ENCODE measurements at places on chromosomes 16 and 17.

DNA sequence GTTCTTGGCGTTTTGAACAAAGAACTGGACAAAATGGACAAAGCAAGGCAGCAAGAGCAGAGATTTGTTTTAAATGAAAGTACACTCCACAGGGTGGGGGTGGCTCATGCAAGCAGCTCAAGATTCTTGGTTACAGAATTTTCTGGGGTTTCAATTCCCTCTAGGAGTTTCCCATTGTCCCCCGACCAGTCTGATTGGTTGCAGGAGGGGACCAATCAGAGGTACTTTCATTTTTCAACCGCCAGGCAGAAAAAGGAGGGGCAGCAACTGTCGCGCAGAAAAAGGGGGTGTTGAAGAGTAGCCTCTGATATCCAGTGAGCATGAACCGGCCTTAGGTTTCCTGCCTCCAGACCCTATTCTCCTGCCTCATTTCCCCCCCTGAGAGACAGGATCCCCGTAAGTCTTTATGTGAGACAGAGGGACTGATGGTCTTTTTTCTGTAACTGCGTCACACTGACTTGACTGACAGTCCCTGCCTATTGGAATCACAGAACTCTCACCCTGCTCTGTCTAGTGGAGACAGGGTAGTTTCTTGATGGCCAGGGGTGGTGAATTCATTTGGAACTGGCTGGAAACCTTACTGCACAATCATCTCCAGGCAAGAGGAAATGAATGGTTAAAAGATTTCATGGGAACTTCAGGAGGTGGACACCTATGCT, 59.4 kb upstream of the ALOX12 start:
- peak; percentile 11 for DNase-seq

GRCh38 chr16:85722128-85722893, 28.6 kb downstream of the C16orf74 start:
- no peak for DNase-seq

DNA sequence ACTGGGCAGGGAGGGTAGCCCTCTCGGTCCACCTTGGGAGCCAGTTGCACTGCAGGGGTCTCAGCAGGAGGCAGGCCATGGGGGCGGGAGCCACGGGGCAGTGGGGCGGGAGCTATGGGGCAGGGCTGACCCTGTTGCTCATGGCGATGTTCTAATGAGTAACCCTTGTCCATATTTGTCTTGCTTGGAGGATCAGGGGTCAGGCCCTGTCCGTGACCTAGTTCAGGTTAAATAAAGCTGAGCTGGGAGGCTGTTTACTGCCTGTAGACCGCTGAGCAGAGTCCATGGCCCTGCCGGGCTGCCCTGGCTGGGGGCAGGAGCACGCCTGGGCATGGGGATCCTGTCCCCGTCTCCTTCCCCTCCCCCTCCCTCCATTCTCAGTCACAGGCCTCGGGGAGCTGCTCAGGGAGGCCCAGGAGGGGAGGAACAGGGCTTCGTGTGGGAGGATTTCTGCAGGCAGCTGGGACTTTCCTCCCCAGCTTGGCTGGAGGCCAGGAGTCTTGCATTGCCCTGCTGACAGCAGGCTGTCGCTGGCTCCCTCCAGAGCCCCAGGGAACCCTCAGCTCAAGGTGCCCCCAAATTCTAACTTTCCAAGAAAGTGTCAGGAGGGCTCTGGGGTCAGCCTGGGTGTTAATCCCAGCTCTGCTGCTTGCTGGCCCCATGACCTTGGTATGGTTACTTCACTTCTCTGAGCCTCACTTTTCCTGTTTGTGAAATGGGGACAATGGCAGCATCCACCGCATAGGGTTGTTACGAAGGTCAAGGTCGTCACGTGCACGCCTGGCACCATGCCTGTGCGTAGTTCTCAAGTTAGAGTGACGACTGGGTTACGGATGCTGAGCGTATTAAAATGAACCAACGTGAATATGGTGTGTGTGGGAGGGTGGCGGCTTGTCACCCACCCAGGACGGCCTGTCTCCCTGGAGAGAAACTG, 6.1 kb upstream of the SERPINF2 start:
- no peak for DNase-seq

DNA sequence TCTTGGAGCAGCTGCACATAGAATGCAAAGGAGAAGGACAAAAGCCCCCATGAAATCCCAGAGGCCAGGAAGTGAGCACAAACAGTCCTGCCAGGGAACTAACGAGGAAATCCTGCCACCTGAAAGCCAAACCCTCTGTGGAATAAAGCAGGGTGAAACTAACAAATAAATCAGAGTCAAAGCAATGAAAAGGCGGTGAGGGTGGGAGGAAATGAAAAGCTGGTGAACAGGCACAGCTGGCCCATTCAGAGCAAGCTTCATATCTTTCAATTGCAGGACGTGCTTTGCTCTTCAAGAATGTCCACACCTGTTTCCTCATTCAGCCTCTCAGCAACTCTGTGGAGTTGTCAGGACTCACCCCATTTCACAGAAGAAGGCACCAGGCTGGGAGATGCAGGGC, 108.1 kb downstream of the ABCC12 start:
- no peak for DNase-seq

- no peak for DNase-seq
Measured at GRCh38 chr16:78624366-78624765, 524.9 kb downstream of the WWOX start.

- peak; percentile 66 for DNase-seq
Measured at GRCh38 chr16:49586466-49587450, 213.2 kb downstream of the C16orf78 start.

GRCh38 chr17:38786372-38786771, 13.0 kb downstream of the PIP4K2B start:
- DNase-seq: peak; percentile 17

DNA sequence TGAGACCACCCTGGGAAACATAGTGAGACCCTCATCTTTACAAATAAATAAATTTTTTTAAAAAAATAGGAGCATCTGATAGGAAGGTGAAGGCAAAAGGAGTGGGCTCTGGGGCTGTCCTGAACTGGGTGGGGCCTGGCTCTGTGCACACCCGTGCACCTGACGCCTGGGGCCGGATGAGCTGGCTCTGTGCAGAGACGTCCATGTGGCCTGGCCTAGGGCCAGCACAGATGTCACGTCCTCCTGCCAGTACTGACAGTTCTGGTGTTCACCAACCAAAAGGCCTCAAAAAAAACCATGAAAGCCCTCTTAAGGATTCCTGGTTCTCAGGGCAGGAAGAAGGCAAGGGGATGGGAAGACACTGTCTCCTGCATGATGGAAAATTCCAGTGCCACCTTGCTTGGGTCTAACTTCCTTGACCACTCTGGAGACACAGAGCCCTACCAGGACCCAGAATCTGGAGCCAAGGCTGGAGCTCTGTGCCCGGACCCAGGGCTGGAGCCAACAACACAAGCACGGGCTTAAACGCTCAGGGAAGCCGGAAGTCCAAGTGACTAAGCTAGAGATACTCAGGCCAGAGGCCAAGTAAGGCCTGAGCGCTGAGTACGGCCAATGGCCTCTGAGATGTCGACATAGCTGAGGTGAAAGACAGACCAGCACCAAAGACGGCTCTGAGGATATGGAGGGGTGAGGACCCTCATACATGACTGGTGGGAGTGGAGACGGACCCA, 32.9 kb downstream of the COPRS start:
- peak; percentile 42 for DNase-seq

- no peak for DNase-seq
Measured at GRCh38 chr17:64388961-64389565, 1.6 kb downstream of the PECAM1 start.

DNA sequence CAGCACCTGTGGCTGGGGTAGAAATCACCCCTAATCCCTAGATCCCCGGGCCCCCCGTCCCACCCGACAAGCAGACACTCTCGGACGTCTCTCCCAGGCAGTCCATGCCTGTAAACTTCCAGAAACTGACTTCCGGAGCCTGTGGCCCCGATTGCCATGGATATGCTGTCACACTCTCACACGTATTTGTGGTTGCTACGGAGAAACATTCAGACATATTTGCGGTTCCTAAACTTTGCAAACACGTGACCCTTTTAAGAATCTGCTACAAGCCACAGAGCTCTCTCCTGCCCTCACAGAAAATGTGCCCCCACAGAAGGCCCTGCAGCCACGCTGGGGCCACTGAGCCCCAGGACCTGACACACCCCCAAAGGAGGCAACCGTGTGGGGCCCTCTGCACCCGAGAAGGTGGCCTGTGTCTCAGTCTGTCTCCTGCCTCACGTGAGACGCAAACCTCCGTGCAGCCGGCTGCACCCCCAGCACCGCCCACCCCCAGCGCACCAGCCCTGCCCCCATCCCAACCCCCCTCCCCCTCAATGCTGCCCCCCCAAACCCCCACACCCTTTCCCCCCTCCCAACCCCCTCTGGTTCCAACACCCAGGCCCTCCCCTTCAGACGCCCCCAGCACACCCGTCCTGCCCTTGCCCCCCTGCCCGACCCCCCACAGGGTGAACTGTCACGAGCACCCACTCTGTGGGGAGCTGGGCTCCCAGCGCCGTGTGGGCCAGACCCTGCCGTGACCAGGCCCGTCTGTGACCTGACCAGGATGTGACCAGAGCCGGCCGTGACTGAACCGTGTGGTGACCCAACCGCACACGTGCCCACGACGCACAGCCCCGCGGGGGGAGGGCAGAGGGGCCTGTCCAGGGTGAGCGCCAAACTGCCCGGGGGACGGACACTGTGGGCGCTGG, 66.3 kb upstream of the METRNL start:
- DNase-seq: no peak

- DNase-seq: peak; percentile 51
Measured at GRCh38 chr16:9091867-9092281, 430 bp downstream of the HAPSTR1 start.

DNA sequence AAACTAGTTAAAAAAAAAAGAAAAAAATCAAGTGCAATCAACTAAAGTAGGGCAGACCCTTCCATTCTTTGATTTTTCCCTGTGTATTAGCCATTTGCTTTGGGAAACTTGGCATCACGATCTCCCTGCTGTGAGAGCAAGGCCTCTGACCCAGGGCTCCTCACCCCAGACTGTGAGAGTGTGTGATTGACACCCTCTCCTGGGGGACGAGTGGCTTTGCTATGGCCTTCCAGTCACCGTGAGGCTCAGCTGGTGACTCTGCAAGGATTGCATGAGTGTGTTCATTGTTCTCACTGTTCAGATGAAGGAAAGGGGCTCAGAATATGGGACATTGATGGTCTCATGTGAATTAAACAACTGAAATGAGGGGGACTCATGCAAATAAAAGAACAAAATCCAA, 69.0 kb upstream of the BCAR1 start:
- no peak for DNase-seq

GRCh38 chr16:84907575-84907974, 87.8 kb downstream of the CRISPLD2 start:
- DNase-seq: no peak

DNA sequence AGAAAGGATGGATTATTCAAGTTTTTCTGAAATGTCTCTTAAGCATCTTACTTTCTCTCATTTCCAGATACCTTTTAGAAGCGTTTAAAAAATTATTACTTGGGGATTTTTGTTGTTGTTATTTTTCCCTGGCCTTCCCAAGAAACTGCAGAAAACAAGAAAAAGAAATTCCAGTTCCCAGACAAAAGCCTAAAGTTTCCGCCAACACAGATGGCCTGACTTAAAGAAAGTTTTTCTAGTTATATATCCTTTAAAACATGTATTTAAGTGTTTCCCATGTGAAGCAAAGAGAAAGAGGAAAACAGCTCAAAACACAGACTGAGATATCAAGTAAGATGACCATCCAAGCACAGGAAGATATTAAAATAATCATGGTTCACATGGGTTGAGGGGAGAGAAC, 401.7 kb upstream of the MAF start:
- DNase-seq: no peak

DNA sequence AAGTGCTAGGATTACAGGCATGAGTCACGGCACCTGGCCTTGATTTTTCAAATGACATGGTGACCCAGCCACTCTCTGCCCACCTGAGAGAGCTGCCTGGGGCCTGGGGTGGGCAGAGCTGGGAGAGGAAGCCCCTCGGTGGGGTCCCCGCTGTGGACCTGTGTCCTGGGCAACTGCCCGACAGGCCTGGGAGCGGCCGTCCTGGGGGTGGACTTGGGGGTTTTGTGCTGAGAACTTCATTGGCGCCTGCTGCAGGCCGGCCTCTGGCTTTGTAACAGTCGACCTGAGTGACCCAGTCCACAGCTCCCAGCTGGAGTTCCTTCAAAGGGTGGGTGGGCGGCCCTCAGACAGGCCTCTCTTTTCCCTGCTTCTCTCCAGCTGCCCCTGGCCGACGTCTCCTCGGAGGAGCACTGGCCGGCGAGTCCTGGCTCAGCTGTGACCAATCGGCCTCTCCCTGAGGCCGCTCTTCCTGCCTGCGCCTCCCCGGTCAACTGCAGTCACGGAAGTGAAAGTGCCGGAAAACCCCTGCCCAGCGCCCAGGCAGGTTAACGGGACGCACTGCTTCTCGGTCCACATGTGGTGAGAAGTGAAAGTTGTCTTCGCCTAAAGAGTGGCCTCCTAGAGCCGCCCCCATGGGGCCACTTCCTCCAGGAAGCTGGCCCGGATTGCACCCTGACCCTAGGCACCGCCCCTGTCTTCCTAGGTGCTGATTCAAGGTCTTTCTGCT, 5.5 kb downstream of the CBFA2T3 start:
- DNase-seq: no peak

- DNase-seq: no peak
Measured at GRCh38 chr17:73591296-73592078, 52.8 kb downstream of the SDK2 start.

GRCh38 chr17:49108318-49108717, 24.3 kb upstream of the B4GALNT2 start:
- no peak for DNase-seq

DNA sequence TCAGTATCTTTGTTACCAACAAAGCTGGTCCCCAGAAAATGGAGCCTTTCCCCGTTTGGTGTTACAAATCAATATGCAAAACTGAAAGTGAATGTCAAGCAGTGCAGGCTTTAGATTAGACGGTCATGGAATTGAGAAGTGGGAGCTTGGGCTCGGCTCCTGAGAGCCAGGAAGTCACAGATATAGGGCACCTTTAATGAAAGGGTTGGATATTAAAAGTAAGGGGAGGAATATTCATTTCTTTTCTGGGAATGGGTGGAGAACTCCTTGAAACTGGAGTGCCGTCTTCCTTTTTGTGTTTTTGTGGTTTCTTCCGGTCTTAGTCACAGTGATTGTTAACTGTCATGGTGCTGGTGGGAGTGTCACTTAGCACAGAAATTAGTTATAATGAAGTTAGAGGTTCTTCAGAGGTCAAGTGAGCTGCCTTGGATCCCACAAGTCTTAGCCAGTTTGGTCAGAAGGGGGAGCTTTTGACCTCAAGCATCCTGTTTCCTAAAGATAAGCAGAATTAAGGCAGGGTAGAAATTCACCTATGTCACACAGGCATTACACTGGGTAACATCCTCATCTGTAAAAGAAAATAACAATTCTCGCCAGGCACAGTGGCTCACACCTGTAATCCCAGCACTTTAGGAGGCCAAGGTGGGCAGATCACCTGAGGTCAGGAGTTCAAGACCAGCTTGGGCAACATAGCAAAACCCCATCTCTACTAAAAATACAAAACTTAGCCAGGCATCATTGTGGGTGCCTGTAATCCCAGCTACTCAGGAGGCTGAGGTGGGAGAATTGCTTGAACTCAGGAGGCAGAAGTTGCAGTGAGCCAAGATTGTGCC, 9.6 kb upstream of the EIF1 start:
- DNase-seq: no peak

GRCh38 chr16:89073346-89074071, 20.1 kb upstream of the ACSF3 start:
- no peak for DNase-seq

GRCh38 chr17:59405944-59406705, 74.7 kb downstream of the YPEL2 start:
- no peak for DNase-seq

Measured in trophoblast cell (in vitro differentiated cells and primary cell).